HFF-Myc (cell line): ENCODE measurements at places on chromosomes 13 and 19.

DNA sequence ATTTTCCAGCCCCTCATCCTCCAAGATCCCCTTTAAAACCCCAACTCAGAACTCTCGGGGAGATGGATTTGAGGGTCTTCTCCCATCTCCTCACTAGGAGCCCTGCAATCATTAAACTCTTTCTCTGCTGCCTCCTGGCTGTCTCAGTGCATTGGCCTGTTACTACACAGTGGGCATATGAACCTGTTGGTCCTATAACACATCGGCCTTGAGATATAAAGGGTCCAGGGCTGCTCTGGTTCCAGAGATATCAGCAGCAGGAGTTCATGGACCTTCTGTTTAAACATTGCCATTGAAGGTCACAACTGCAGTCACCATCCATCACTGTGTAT lies 3.8 kb upstream of the METTL21C start:
- DNase-seq, result no peak

- no peak for DNase-seq
These were observed 148.9 kb downstream of the TBC1D4 start for GRCh38 chr13:75333103-75333502.

- DNase-seq, result no peak
These were observed 54.5 kb downstream of the RAB20 start for GRCh38 chr13:110506859-110507566.

DNA sequence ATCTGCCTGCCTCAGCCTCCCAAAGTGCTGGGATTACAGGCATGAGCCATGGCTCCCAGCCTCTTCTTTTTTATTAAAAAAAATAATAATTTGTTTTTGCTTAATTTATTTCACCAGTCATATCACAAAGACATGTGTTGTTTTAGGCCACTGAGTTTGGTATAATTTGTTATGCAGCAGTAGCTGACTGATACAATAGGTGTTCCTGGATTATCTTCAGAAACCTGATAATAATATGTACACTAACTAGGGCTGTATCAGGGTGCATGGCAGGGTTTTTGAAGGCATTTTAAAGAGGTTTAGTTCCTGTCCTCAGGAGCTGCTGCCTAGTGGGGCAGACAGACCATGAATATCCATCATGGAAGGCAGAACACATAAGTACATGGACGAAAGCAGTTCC lies 9.5 kb upstream of the CSNK1G2 start:
- no peak for DNase-seq

- no peak for DNase-seq
These were observed 13.6 kb downstream of the GRTP1 start for GRCh38 chr13:113350065-113350937.

- no peak for DNase-seq
These were observed 45.1 kb downstream of the DCLK1 start for GRCh38 chr13:36086117-36086516.

GRCh38 chr19:54138489-54139256 lies 1.1 kb downstream of the CNOT3 start:
- DNase-seq, result no peak

GRCh38 chr13:101916108-101916774 lies 463.8 kb downstream of the ITGBL1 start:
- DNase-seq, result no peak

GRCh38 chr19:49362929-49363267 lies 682 bp upstream of the TEAD2 start:
- DNase-seq, result no peak

- DNase-seq, result no peak
These were observed 4.4 kb upstream of the PROZ start for GRCh38 chr13:113153810-113154748.

DNA sequence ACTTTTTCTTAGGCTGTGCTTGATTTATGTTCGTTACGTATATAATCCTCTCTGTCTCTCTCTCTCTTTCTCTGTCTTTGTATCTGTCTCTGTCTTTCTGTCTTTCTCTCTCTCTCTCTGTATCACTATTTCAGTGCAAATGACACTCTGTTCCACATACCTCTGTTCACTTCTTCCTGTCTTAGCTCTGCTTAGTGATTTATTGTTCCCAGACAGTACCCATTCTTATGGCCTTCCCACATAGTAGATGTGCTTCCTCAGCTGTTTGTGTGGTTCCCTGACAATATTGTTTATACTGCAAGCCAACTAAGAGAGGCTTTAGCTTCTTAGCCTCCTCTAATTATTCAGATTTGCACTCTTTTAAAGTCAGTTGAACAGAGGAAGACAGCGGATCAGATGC lies 1244.2 kb downstream of the DIAPH3 start:
- DNase-seq, result no peak

- DNase-seq, result no peak
These were observed 110.5 kb downstream of the ZDHHC20 start for GRCh38 chr13:21348488-21349120.

- DNase-seq, result no peak
These were observed at the start of gene IFI30 for GRCh38 chr19:18173572-18174288. Gene IFI30 (plus strand): TSS chr19:18173813. CDS start chr19:18173842, 29 bp downstream.

GRCh38 chr13:21176982-21177284 lies 475 bp downstream of the MRPL57 start:
- no peak for DNase-seq

- no peak for DNase-seq
These were observed 307.6 kb downstream of the GPC6 start for GRCh38 chr13:93534181-93534700.

DNA sequence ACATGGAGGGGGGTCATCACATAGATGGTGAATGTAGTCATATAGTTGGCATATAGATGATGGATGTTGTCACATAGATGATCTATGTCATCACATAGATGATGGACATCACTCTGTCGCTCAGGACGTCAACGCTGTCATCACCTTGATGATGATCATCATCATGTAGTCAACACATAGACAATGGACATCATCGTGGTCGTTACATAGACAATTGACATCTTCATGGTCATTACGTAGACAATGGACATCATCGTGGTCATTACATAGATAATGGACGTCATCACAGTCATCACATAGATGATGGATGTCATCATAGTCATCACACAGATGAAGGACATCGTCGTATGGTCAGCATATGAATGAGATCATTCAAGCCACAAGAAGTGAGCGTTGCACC lies 28.6 kb upstream of the SLC15A1 start:
- DNase-seq, result no peak

DNA sequence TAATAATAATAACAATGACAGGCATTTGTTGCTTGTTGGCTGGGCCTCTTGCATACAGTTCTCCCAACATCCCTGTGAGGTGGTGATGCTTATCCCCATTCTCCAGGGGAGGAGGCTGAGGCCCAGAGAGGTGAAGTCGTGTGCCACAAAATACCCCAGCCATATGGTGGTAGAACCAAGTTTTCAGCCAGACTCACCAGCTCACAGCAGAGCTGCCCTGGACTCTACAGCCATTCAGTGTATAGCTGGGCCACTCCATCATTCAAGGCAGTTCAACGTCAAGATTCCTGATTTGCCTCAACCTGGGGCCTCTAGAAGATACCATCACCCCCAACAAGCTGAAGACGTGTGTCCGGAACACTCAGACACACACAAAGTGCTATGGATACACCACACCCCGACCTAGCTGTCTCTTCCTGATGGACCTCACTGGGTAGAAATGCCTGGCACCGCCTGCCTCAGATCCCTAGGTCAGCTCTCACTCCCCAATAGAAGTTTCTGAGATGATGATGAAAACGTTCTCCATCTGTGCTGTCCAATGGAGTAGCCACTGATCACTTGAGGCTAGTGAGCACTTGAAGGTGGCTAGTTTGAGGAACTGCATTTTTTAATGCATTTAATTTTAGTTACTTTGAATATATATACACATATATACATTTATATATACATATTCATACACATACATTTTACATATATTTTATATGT lies 4.3 kb upstream of the CEACAM19 start:
- no peak for DNase-seq

DNA sequence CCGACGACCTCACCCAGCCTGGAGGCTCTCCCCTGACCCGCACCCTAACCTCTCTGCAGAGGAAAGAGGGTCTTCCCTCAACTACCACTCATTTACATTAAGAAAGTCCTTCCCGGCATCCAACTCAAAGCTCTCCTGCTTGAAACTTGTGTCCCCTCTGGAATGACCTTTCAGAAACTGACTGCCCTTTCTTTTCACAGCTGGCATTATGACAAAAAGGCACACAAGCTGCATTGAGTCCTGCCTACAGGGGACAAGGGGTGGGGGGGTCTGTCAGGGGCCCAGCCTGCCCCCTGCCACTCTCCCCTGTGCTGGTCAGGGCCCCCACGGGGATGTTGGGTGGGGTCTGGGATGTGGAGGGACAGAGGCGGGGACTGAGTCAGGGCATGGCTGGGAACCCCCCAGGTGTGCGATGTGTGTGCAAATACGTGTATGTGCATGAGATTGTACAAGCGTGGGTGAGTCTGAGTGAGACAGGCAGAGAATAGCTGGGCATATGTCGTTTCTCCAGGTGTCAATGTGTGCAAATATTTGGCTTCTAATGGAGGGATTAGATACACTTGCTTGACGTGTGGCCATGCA lies 2.0 kb downstream of the COL5A3 start:
- DNase-seq, result no peak

DNA sequence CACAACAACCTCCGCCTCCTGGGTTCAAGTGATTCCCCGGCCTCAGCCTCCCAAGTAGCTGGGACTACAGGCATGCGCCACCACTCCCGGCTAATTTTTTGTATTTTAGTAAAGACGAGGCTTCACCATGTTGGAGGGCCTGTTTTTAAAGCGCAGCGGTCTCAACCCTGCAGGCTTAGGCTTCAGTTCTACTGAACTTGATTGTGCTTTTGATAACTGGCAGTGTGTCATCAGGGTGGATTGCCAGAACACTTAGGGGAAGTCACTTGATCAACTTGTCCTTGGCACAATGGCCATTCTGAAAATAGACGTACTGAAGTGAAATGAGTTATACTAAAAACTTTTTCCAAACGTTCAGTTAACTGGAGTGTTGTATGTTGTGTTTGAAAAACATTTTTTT lies 472.2 kb downstream of the KLF5 start:
- no peak for DNase-seq

- DNase-seq, result no peak
These were observed 156.5 kb upstream of the SLC10A2 start for GRCh38 chr13:103222683-103223082.

DNA sequence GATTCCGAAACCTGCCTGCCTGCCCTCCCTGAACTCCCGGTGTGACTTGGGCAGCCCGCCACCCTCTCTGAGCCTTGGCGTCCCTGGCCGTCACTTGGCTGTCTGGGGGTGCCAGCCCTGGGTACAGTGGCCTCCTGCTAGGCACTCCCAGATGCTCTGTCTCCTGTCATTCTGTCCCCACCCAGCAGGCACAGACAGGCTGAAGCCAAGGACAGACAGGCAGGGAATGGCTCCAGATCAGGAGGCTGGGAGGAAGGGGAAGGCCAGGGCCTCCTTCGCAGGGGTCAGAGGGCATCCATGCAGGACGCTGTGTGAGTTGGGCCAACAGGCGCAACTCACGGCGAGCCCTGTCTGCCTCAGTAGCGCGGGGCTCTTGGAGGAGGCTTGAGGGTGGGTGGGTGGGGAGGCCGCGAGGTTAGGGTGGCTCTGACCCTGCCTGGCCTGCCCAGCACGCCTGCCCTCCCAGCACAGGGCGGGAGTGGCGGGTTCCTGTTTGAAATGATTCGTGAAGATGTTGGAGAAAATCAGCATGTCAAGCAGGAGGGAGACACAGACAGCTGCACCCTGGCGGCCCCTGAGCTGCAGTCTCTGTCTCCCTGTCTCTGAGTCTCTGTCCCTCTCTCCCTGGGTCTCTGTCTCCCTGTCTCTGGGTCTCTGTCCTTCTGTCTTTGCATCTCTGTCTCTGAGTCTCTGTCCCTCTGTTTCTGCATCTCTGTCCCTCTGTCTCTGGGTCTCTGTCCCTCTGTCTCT lies 19.7 kb downstream of the KLHL26 start:
- DNase-seq, result no peak

GRCh38 chr13:67520886-67521285 lies 290.8 kb upstream of the PCDH9 start:
- DNase-seq, result no peak

DNA sequence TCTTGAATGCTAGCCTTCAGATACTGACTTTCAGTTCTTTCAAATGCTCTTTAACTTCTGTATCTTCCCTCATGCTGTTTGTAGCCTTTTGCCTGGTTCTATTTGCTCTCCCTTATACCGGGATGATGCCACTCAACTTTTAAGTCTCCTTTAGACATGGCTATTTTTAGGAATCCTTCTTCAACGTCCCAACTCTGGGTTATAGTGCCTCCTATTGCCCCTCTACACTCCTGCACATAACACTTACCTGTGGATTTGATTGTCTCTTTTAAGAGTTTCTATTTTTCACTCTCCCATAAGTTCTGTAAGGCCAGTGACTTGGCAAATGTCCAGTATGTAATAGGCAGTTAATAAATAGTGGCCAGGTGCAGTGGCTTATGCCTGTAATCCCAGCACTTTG lies 343.0 kb downstream of the KLF5 start:
- no peak for DNase-seq

GRCh38 chr19:16247353-16248182 lies 49.9 kb downstream of the AP1M1 start:
- peak; percentile 17 for DNase-seq

- DNase-seq, result no peak
These were observed 5.8 kb upstream of the UBE2L5 start for GRCh38 chr13:30416471-30416870.

DNA sequence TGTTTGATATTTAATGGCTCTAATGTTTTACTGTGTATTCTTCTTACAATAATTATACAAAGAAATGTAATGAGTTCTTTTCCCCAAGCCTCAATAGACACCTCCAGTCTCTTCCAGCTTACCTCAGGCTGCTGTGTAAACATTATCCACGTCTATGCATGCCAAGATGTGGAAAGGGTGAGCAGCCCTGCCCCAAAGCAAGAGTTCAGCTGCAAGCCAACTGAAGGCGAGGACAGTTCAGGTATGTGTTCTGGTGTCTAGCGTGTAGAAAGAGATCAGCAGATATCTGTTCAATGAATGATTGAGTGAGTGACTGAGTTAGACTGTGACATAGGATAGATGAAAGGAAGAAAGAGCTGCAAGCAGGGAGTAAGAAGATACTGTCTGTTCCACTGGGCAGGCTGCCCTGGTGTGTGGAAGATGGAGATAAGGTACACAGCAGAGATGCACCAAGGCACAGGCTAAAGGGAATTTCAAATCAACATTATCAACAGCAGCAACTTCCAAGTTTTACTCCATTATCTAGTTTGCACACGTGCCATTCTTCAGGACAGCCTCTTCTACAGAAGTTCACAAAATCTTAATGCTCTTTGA lies 66.0 kb downstream of the LATS2 start:
- DNase-seq, result no peak

GRCh38 chr19:2184422-2184975 lies 20.8 kb downstream of the DOT1L start:
- DNase-seq, result no peak

- no peak for DNase-seq
These were observed 130.8 kb downstream of the IRS2 start for GRCh38 chr13:109655611-109656010.
